GM23248 (cell line): ENCODE measurements at places on chromosomes 7 and 10.

DNA sequence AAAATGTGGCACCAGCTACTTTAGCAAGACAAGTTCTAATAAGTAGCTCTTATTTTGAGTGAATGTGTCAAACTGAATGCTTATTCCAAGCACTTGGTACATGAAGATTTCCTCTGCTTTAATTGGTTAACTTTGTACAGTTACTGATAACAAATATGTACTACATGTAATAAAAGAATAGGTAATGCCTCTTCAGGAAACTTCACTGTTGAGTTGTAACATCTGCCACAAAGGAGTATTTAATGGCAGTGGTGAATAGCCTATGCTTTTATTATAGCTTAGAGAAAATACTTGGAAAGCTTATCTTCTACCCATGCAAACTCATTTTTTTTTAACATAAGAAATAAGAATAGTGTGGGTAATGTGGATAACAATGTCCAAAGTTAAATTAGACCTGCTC lies 82.6 kb downstream of the CYP51A1 start:
- no peak overlapping the region for H3K4me3 ChIP-seq
- no peak for DNase-seq
- H3K27ac ChIP-seq = no peak overlapping the region
- no peaks in the 10 kb centered on the region for H3K27me3 ChIP-seq
- H3K4me1 ChIP-seq = no peaks in the 10 kb centered on the region

DNA sequence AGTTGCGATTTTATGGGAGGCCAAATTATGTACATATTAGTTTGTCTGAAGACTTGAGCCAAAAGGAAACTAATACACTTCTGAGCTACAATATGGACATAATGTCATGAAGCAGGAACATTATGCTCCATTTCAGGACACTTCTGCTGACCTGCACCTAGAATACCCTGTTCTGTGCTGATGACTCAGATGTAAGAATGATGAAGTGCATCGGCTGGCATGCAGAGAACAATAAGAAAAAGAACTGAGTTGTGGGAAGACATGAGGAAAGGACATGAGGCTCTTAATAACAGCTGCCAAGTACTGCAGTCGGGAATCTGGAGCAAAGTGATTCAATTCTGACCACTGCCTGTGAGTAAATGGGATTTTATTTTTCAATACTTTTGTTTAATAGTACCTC lies 192.9 kb upstream of the VSTM2A start:
- no peaks in the 10 kb centered on the region for H3K27me3 ChIP-seq
- H3K27ac ChIP-seq = no peak overlapping the region
- no peaks in the 10 kb centered on the region for H3K4me1 ChIP-seq
- DNase-seq = no peak
- no peak overlapping the region for H3K4me3 ChIP-seq
- H3K36me3 ChIP-seq = no peaks in the 10 kb centered on the region

GRCh38 chr10:69406816-69407580 lies 9.7 kb downstream of the TACR2 start:
- no peak overlapping the region for H3K27ac ChIP-seq
- H3K4me3 ChIP-seq = no peak overlapping the region
- no peaks in the 10 kb centered on the region for H3K27me3 ChIP-seq
- no peak for DNase-seq

- no peak overlapping the region for H3K4me3 ChIP-seq
- no peaks in the 10 kb centered on the region for H3K36me3 ChIP-seq
- H3K27me3 ChIP-seq = no peaks in the 10 kb centered on the region
Measured at GRCh38 chr10:128922619-128923196, 544.3 kb upstream of the MGMT start.

DNA sequence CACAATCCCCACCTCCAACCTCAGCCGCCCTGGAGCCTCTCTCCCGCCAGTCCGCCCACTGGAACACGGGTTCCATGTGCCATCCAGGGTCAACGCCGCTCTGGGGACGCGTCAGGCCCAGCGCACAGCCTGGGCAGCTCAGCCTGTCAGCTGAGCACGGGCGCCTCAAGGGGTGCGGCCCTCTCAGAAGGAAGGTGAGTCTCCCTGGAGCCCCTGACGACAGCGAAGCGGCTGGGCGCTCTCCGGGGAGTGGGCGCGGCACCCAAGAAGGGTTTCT lies 1.2 kb upstream of the SLC18A3 start:
- no peaks in the 10 kb centered on the region for H3K4me1 ChIP-seq
- peaks cover 70% of the 10 kb centered on the region for H3K27me3 ChIP-seq
- no peaks in the 10 kb centered on the region for H3K36me3 ChIP-seq
- H3K27ac ChIP-seq = no peak overlapping the region
